Renal pelvis (tissue), 12 donors: ENCODE measurements at places on chromosomes 2 and 18. TPM values are rescaled to one million over a fixed set of nuclear protein-coding genes. Genes with fewer than 3 reads are reported as not detected.

HADHA gene
- 235 TPM for polyA plus RNA-seq

VPS54 gene
- 43.8 TPM for polyA plus RNA-seq

SFTPB gene
- 0.09 TPM for polyA plus RNA-seq

DSC3 gene
- 3.7 TPM for polyA plus RNA-seq

TTN gene
- 1.2 TPM for polyA plus RNA-seq

INHBB gene
- polyA plus RNA-seq, result not detected

GPR39 gene
- 4.0 TPM for polyA plus RNA-seq

TNFAIP6 gene
- 0.75 TPM for polyA plus RNA-seq

WDR43 gene
- polyA plus RNA-seq, result 48.6 TPM

ABCB11 gene
- not detected for polyA plus RNA-seq

CTLA4 gene
- not detected for polyA plus RNA-seq

TDRD15 gene
- not detected for polyA plus RNA-seq

SPEG gene
- 13.5 TPM for polyA plus RNA-seq

TCF23 gene
- 0.55 TPM for polyA plus RNA-seq

CCDC85A gene
- 2.3 TPM for polyA plus RNA-seq

CASP10 gene
- polyA plus RNA-seq, result 11.1 TPM

MRO gene
- polyA plus RNA-seq, result 3.1 TPM

ZRANB3 gene
- 11.1 TPM for polyA plus RNA-seq

NGEF gene
- polyA plus RNA-seq, result 3.4 TPM

COLEC12 gene
- polyA plus RNA-seq, result 20.9 TPM

TMEM247 gene
- not detected for polyA plus RNA-seq

PLGLB1 gene
- 19.8 TPM for polyA plus RNA-seq

PAX3 gene
- polyA plus RNA-seq, result not detected

ZC3H6 gene
- 10.6 TPM for polyA plus RNA-seq

SNTG2 gene
- polyA plus RNA-seq, result 3.7 TPM

UGT1A3 gene
- 0.14 TPM for polyA plus RNA-seq

COL4A3 gene
- polyA plus RNA-seq, result 33.6 TPM

CYP27A1 gene
- 48.3 TPM for polyA plus RNA-seq

CLEC4F gene
- not detected for polyA plus RNA-seq

TTL gene
- 40.2 TPM for polyA plus RNA-seq

C2orf72 gene
- 2.6 TPM for polyA plus RNA-seq

CDH2 gene
- polyA plus RNA-seq, result 70.4 TPM

PLCD4 gene
- polyA plus RNA-seq, result 8.2 TPM

KDSR gene
- polyA plus RNA-seq, result 36.2 TPM

TRPM8 gene
- 0.10 TPM for polyA plus RNA-seq

RTKN gene
- polyA plus RNA-seq, result 92.8 TPM

CYP20A1 gene
- 17.3 TPM for polyA plus RNA-seq

MBD5 gene
- 42.4 TPM for polyA plus RNA-seq
